ENCODE measurements at places on chromosomes 4 and X.

DNA sequence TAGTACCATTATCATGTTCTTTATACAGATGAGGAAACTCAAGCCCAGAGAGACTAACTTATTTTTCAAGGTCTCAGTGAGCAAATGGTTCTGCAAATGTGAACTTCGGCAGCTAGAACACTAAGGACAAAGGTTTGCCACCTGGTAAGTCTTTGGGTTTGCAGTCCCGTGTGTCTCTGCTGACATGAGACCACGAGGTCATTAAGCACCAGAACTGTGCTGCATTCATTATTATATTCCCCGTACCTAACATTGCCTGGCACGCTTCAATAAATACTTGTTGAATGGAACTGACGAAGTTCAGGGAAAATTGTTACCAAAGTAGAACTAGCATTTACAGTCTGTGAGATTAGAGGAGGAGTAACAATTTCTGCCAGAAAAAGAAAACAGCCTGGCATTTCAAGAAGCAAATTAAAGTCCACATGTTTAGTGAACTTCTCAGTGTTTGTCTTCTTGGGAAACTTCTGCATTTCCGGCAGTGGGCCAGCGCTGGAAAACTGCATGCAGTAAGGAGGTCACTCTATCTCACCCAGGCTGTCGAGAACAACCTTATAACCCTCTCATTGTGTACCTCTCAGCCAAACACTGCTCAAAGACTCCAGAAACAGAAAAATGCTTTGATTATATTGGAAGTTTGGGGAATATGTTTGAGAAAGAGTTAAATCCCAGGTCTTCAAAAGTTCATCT, 67.4 kb upstream of the CPEB2 start:
- DNase-seq: no peak

- DNase-seq: no peak
Observed at GRCh38 chr4:83125738-83126141, 11.2 kb upstream of the PLAC8 start.

GRCh38 chr4:26823583-26823982, 37.1 kb upstream of the STIM2 start:
- no peak for DNase-seq

GRCh38 chr4:1045595-1046201, 34.3 kb downstream of the FGFRL1 start:
- DNase-seq: no peak

DNA sequence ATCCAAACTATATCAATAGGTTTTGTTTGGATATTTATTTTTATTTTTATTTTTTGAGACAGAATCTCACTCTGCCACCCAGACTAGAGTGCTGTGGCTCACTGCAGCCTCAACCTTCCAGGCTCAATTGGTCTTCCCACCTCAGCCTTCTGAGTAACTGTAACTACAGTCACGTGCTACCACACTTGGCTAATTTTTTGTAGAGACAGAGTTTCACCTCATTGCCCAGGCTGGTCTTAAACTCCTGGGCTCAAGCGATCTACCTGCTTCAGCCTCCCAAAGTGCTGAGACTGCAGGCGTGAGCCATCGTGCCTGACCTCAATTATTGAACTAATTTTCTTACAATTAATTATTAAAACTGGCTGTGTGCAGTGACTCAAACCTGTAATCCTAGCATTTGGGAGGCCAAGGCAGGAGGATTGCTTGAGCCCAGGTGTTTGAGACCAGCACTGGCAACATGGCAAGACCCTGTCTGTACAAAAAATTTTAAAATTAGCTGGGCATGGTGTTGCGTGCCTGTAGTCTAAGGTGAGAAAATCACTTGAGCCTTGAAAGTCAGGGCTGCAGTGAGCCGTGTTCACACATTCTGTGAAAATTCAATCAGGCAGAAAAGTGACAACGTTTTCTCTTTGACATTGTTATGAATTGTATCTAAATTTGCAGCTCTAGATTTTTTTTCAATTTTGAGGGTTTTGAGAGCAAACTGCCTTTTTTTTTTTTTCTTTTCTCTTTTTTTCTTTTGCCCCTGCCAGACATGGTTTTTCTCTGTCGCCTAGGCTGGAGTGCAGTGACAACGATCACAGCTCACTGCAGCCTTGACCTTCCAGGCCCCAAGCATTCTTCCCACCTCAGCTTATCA, 66.0 kb downstream of the UBE2K start:
- no peak for DNase-seq

GRCh38 chr4:87365348-87365747, 25.6 kb downstream of the HSD17B11 start:
- DNase-seq: no peak

GRCh38 chr4:78242071-78242470, 184.9 kb downstream of the FRAS1 start:
- peak; percentile 76 for DNase-seq

DNA sequence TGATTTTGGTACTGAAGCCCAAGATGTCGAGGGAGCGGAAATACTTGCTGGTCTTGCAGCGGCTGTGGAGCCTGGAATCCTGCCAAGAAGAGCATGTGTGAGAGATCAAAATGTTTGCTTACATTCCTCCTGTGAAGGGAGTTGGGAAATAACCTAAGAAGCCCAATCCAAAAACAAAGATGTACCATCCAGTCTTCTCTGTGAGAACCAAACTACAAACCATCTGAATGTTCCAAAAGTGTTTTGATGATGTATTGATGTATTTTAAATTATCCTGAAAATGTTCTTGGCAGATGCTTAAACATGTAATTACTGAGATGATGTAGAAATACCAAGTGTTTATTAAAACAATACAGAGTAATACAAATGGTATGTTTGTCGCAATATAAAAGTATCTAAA, 10.1 kb upstream of the ADH1A start:
- DNase-seq: peak; percentile 98

DNA sequence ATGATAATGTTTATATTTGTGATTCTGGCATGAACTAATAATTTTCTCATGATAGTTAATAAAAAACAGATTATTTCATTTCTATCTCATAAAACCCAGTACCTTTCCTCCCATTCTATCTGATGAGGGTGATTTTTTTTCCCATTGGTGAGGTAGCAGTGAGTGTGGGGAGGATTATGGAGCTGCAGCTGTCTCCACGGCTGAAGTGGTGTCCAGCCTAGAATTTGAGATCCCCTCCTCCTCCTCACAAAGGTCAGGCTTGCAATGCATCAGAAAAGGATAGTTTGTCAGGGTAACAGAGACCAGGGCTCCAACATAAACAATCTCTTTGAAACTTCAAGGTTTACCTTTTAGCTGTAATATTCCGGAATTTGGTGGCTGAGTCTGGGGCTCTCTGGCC, 60.9 kb downstream of the C4orf51 start:
- no peak for DNase-seq

- peak; percentile 91 for DNase-seq
Observed at GRCh38 chr4:83074086-83074704, 39.2 kb downstream of the COPS4 start.

DNA sequence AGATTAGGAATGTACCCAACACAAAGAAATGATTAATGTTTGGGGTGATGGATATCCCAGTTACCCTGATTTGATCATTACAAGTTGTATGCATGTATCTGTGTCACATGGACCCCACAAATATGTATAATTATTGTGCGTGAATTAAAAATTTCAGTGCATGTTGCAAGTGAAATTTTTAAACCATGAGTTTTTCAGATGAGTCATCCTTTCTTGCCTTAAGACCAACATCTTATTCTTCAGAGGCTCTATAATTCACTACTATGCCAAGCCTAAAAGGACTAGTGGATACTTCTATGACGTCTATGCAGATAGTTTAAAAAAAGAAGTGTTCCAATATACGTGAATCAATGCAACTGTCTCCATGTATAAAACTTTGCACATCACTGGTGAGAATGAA, 113.0 kb upstream of the SH3RF1 start:
- DNase-seq: peak; percentile 97

- peak; percentile 37 for DNase-seq
Observed at GRCh38 chrX:41823402-41823801, 99.4 kb downstream of the GPR82 start.

DNA sequence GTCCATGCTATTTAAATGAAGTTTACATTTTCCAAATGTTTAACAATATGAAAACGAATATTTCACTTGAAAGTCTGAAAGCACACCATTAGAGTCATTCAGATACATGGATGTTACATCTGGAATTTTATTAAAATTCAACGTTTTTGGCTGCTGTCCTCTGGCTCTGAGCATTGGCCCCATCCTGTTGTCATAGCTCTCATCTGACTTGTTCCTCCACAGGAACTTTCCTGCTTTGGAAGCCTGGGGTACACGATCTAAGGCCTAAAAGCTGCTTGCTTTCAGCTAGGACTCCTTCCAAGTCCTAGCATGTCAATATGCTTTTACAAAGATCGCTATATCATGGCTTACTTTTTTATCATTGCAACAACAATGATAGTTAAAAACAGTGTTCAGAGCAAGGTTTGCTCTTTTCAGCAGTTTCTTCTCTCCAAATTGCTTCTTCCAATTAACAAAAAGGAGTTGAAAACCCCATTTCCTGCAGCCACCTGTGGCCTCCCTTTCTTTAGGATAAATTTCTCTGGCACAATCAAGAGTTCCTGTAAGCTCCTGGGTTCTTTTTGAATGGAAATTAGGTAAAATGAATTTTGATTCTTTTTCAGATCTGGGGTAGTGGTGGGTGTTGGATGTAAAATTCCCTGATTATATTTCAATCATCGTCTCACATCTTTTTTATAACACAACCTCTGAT, 413.4 kb upstream of the AGA start:
- DNase-seq: no peak

- peak; percentile 19 for DNase-seq
Observed at GRCh38 chrX:14497184-14497666, 32.1 kb upstream of the GLRA2 start.

DNA sequence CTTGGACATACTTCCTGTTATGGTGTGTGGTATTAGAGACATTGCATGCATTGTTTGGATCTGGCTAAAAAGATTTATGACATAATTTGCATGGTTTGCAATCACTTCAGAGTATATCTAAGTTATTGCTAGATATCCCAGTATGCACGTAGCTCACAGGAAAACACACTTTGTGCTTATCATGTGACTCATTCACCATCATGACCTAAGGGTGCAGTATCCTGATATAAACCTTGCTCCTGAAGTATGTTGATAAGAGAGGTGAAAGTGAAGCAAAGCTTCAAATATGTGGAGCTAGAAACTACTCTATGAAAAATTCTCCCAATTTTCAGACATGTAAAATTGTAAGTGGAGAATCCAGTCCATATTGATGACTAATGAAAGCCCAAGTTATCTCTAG, 46.9 kb upstream of the GRXCR1 start:
- no peak for DNase-seq

DNA sequence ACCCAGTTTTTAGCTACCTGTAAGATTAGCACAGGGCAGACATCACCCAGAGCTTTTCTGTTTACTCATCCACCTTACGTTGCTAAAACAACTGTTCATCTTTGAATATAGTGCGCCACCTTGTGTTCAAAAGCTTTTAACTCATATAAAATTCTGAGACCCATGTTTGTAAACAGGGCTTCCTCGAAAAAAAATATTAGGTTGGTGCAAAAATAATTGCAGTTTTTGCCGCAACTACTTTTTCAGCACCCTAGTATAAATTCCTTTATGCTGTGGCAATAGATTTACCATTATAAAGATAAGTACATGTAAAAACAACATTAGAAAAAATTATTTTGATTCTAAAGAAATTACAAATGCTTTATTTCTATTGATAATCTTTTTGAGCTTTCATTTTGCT, 147.9 kb downstream of the LRBA start:
- peak; percentile 84 for DNase-seq

GRCh38 chrX:149540621-149541520, at the start of gene EOLA1:
Gene EOLA1, plus strand, starts transcription at chrX:149541012. Its CDS starts 4,619 bp downstream, at chrX:149545631.
- DNase-seq: peak; percentile 94

DNA sequence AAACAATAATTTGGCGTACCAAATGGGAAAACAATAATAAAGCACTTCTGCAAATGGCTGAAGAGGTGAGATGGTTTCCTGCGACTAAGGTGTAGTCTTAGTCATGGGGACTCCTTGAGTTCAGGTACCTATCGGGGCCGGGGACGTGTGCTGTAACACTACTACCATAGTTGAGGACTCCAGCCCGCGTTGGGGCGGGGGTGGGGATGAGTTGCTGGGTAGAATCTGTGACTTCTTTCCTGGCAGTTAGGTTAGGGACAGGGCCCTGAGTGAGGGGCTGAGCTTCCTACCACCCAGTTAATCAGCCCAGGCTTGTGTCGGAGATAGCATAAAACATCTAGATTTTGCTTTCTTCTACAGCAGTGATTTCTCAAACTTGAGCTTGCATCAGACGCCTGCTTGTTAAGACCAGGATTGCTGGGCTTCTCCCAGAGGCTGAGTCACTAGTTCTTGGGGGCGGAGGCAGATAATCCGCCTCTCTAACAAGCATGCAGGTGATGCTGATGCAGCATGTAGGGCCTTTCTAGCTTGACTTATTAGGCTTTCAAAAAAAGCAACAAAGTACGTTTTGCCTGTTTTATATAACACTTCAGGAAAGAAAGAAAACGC, 30.2 kb downstream of the RBBP7 start:
- peak; percentile 83 for DNase-seq

DNA sequence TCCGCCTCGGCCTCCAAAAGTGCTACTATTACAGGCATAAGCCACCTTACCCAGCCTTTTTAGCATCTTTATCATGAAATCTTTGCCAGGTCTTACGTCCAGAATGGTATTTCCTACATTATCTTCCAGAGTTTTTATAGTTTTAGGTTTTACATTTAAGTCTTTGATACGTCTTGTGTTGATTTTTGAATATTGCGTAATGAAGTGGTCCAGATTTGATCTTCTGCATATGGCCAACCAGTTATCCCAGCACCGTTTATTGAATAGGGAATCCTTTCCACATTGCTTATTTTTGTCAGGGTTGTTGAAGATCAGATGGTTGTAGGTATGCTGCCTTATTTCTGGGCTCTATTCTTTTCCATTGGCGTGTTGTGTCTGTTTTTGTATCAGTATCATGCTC, 349.6 kb downstream of the KCTD8 start:
- DNase-seq: no peak

DNA sequence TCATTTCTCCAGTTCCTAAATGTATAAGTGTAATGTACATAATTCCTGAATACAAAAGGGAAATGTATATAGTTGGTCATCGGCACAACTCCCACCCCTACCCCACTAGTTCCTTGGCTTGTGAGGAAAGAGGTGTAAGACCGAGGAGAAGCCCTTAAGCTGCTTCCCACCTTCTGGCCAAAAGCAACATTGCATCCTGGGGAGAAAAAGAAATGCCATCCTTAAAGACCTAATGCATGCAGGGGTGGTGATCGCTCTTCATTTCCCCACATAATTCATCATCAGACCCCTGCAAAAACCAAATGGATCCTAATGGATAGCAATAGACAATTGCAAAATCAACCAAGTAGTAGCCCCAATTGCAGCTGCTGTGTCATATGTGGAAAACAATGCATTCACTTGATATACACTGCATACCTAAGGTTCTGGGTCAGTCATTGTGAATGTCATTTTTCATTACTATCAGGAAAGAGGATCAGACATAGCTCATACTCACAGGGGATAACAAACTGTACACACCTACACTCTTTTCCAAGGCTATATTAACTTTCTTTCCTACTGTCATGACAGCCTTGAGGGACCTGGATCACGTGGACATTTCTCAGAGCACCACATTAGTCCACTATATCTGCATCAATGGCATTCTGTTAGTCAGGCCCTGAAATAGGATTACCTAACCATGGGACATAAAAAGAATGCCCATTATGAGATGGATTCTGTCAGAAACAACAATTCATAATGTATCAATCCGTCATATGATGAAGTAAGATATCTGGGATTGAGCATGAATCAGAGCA, 31.7 kb upstream of the NFXL1 start:
- no peak for DNase-seq

Measured in fibroblast of mammary gland (primary cell).